ENCODE measurements at places on chromosomes 6 and 20.
A peak's percentile ranks its signal among the peaks of the same experiment; 100 is the strongest.

- DNase-seq, result peak; percentile 54
These were observed 41.6 kb upstream of the FOXP4 start for GRCh38 chr6:41504466-41505121.

DNA sequence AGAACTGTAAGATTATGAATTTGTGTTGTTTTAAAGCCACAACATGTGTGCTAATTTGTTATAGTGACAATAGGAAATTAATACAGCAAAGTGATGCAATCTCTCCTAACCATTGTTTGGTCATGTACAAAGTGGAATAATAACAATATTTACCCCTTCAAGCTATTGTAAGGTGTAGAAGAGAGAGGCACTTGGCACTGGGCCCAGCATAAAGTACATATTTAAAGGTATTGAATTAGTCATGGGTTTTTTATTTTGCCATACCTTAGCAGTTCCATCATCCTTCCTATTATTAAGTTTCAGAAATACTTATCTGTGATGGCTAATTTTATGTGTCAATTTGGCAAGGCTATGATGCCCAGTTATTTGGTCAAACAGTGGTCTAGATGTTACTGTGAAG lies 322.4 kb upstream of the TSHZ2 start:
- no peak for DNase-seq

DNA sequence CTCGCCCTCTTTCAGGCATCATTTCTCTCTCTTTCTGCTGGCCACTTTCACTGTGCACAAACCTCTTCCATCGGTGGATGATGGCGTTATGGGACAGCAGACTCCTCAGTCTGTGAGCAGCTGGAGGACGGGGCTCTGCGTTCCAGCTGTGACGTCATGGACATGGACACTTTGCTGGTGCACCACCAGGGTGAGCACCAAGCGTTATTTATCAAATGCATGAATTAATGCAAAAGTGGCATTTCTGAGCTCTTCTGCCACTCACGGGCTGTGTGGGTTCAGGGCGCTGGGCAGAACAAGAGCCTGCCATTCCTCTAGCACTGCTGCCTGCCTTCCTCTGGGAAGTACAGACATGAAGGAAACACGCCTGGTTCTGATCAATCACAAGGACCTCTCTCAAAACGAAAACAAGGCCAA lies 82.9 kb upstream of the MPC1 start:
- no peak for DNase-seq

- no peak for DNase-seq
These were observed 44.9 kb downstream of the NRN1 start for GRCh38 chr6:5961836-5962235.

DNA sequence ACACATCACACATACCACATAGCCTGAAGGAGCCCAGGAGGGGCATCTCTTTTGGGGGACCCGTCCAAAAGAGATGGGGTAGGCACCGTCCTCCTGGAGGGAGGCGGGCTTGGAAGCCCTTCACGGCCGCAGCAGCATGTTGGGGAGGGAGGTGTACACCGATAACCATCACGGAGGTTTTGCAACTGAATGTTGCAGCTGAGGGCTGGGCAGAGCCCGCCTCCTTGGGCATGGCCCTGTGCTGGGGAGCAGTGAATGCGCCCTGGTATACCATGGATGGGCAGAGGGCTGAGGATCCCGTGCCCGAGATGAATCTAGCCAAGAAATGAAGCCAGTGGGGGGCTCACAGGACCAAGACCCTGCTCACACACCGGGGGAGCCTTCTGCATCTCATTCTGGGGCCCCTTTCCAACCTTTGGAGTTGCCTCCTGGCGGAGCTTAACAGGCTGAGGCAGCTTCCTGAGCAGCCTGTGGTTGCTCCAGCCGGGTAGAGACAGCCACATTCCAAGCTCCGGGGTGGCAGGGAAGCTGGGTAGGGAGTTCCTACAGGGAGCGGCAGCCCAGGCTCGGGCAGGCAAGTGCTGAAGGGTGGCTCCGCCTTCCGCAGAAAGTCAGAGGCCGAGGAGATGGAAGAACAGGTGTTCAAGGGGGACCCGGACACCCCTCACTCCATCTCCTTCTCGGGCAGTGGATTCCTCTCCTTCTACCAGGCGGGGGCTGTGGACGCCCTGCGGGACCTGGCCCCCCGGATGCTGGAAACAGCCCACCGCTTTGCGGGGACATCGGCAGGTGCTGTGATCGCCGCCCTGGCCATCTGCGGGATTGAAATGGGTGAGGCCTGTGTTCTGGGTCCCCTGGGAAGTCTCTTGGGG lies at the start of gene PNPLA1:
Gene PNPLA1 (plus strand): TSS at position 227 of the 872 bp plus-strand sequence. CDS start 400 bp downstream, at position 627.
- DNase-seq, result peak; percentile 16

DNA sequence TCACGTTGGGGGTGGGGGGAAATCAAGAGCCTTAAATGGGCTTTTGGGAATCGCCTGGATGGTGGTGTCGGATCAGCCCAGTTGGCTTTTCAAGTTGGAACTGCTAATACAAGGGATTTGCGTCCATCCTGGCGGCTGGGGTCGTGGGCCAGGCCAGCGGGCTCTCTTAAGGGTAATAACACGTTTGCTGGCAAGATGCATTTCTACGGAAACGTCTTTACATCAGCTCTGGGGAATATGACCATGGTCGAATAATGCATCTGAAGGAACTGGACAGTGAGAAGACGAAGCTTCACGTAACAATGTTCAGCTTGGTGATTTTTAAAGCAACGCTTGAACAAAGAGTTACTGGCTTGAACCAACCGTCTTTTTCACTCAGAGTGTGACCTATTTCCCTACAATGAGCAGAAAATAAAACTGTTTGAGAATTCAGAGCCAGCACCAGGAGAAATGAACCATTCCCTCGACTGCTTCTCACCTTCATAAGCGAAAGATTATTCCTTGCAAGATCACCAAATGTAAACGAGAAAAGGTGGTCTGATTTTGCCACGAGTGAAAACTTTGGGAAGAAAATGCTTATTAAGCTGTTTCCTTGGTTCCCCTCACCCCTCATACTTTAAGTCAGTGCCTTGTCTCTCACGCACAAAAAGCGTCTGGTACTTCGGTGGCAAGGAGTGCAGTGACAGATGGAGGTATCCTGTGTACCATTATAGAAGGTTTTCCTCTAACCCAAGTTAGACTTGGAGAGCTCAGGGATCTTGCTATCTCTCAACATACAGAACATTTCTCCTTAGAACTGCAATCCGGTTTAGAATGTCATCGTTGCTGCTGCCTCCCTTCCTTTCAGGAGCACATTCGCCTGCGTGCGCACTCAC lies 1.4 kb upstream of the MARCKS start:
- DNase-seq, result peak; percentile 67

DNA sequence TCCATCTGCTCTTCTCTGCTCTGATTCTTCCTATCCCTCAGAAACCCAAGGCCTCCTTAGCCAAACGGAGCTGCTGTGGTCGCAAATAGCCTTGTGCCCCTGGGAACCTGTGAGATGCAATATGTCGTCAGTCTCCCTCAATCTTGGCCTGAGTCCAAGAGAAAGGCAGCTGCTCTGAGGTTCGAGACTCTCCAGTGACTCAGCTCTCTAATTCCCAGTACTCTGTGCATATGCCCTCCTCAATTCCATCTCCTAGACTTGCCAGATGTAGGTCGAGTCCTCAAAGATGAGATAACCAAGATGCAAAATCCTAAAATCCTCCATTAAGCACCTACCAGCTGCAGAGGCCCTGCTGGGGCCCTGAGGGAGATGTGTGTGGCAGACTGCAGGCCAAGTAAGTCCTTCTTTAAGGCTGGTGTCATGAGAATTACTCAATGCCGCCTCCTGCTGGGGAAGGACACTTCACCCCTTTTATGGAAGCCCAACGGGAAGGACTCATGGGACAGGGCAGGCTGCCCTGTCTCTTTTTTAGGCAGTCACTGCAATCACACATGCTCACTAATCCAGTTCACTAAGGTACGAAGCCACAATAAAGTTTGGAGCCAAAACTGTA lies 28.5 kb downstream of the C6orf15 start:
- DNase-seq, result peak; percentile 79

DNA sequence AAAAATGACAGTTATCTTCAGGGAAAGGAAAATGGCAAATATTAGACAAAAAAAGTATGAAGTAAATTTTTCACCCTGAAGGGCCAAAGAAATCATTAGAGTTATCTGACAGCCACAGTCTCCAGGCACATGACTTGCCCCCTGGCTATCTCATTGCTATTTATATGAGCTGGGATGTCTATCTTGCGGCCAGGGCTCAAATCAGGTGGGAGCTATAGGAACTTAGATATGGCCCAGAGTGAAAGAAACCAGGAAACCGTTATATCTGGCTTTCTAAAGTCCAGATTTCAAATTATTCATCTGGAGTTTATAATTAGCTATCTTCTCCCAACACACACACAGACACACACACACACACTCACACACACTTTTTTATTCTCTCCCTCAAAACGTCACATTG lies 135.3 kb upstream of the EEF1E1 start:
- no peak for DNase-seq

All from neural progenitor cell (in vitro differentiated cells).